Body of pancreas (tissue), 4 donors: ENCODE measurements at places on chromosomes 5 and 9. TPM values are rescaled to one million over a fixed set of nuclear protein-coding genes. Genes with fewer than 3 reads are reported as not detected.

GRCh38 chr9:127569886-127570401, 42.1 kb upstream of the STXBP1 start:
- DNase-seq, result peak; percentile 58

GRCh38 chr5:74945561-74946165, 79.5 kb upstream of the FAM169A start:
- no peak for DNase-seq

GRCh38 chr9:3337515-3338225, 188.1 kb downstream of the RFX3 start:
- peak; percentile 6 for DNase-seq

- peak; percentile 56 for DNase-seq
Measured at GRCh38 chr9:93132946-93133680, 938 bp downstream of the NINJ1 start.

- DNase-seq, result no peak
Measured at GRCh38 chr5:150473673-150474358, 24.3 kb upstream of the RPS14 start.

- no peak for DNase-seq
Measured at GRCh38 chr5:62560786-62561185, 17.8 kb upstream of the LRRC70 start.

- no peak for DNase-seq
Measured at GRCh38 chr5:38755181-38755580, 90.6 kb upstream of the OSMR start.

GRCh38 chr5:92378966-92379611, 996.0 kb upstream of the ARRDC3 start:
- no peak for DNase-seq

GRCh38 chr9:90044263-90044662, 439.5 kb downstream of the GADD45G start:
- no peak for DNase-seq

GRCh38 chr5:171739271-171739670, 46.3 kb upstream of the SMIM23 start:
- DNase-seq, result no peak

Gene C9orf152
- 3.4 TPM for total RNA-seq

- no peak for DNase-seq
Measured at GRCh38 chr5:31328040-31328733, 134.7 kb downstream of the CDH6 start.

Gene DMGDH
- 7.3 TPM for total RNA-seq
